Right renal pelvis (tissue), 4 donors: ENCODE measurements at places on chromosomes 16 and 17. TPM values are rescaled to one million over a fixed set of nuclear protein-coding genes. Genes with fewer than 3 reads are reported as not detected.

ZG16 gene
- not detected for polyA plus RNA-seq

- DNase-seq, result no peak
These were observed 204.7 kb downstream of the HS3ST3B1 start for GRCh38 chr17:14505606-14506005.

DNA sequence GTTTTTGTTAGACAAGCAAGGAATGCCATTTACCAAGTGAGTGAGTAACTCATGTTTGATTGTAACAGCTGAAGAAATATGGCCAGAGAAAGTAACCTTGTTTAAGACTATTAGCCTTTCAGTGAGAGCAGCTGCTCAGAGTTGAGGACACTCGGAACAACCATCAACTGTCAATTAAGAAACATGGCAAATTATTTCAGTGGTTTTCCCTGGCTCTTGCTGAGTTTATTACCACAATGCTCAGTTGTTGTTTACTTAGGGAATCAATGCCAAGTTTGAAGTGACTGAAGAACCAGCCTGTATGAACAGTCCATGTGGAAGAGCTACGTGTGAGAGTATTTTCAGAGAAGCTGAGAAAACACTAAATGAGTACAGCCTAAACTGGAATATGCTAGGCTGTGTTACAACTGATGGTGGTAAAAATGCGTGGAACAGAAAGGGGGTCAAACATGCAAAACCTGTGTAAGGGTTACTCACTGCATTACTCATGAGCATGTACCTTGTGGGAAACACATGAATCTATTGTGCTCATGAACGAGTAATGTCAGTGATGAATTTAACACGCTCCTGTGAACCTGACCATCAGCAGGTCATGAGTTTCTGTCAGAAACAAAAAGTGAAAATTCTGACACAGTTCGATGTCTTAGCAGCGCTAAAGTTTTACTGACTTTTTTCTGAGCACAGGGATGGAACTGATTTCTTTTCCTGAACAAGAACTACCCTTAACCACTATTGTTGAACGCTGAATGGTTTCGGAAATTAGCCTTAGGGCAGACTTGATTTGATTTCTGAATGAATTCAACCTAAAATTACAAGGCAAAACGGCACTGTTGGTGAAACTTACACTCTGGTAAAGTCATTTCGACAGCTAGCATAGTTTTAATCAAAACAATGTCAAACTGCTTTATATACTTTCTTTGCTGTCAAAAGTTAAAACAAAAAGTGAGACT, 33.5 kb downstream of the GNA13 start:
- DNase-seq, result no peak

- DNase-seq, result no peak
These were observed 177.5 kb downstream of the VPS53 start for GRCh38 chr17:537133-537532.

KRTAP9-1 gene
- not detected for polyA plus RNA-seq

DNA sequence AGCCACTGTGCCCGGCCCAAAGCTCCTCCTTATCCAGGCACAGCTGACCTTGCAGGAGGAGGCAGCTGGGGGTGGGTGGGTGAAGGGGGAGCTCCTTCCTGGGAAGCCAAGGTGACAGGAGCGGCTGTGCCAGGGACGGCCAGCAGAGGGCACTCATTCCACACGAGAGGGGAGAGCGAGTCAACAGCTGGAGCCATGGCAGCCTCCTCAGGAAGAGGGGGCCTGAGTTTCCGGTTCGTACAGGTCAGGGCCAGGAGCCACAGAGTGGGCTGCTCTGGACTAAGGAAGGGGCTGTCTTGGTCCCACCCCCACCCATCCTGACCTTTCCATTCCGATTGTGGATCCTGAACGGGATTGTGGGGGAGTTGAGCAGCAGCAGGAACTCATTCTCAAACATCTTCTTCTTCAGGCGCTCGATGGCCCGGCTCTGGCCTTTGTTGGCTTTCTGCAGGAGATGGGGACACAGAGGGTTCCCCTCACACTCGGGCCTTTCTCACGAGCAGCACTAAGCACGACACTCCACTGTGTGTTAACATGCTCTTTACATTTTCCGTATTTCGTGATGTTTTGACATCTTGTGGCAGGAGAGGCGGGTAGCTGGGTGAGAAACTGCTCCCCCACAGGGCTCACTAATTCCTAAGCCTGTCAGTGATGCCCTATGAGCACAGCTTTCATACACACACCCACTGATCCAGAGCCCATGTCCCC, 61.6 kb downstream of the TIMM22 start:
- DNase-seq, result no peak

DNA sequence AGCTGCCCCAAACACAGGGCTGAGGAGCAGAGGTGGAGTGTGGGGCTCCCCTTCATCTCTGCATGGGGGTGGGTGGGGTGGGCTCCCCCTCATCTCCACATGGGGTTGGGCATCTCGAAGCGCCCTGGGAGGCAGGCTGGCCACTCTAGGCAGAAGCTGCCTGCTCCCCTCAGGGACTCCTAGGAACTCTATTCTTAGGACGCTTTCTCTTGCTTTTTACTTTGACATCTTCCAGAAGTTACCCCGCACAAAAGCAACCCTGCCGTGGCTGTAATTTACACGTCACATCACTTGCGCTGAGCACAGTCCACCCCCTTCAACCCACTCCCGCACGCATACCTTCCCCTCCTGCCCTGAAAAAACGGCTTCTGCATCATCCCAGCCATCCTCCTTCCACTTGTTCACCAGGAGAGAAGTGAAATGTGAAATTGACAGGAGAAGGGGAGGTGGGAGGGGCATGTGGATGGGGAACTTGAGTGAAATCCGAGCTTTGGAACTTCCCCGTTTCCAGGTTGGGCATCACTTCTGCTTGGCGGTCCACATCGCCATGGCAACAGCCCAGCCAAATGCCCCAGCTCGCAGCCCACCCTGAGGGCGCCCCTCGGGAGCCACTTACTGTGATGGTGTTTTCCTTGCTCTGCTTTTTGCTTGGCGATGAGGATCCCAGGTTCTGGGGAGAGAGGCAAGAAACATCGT, 53.7 kb upstream of the RCVRN start:
- DNase-seq, result no peak

DNA sequence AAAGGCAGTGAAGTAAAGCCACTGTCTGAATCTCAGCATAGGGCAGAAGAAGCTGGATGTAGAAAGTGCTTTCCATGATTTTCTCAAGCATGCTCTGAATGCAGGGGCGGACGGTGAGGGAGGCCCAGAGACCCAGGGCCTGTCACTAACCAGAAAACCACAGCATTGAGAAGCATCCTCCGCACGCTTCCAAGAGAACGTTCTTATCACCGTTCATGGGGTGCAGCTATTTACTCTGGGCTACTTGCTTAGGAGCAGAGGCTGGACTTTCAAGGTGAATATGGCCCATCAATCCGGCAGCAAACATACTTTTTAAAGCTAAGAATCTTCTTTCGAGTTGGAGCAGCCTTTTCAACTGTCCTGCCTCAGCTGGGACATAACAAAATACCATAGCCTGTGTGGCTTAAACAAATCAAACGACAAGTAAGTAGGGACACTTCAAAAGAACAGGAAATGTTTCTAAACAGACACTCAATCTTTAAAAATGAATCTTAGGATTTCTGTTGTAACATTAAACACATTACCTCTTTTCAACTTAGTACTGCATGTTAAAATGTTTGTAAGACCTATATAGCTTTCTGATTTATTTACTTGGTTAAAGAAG, 46.5 kb upstream of the CDRT4 start:
- DNase-seq, result no peak

GRCh38 chr17:7557147-7557764, 1.3 kb upstream of the TNFSF13 start:
- no peak for DNase-seq

ZFPM1 gene
- 3.4 TPM for polyA plus RNA-seq

DNA sequence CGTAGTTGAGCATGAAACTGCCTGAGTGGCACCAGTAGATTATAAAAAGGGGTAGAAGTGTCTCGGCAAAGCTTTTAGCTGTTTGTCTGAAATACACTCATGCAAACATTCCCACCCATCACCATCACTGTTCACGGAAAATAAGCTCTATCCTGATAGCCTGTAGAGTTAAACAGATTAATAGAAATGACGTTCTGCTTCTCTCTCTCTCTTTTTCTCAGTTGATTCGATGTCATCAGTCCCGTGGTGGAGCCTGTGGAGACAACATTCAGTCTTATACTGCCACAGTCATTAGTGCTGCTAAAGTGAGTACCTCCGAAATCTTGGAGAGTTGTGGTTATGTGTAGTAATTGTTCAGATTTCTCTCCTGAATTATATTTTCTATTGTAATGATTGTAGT, 224.7 kb downstream of the BCAS3 start:
- no peak for DNase-seq

DNA sequence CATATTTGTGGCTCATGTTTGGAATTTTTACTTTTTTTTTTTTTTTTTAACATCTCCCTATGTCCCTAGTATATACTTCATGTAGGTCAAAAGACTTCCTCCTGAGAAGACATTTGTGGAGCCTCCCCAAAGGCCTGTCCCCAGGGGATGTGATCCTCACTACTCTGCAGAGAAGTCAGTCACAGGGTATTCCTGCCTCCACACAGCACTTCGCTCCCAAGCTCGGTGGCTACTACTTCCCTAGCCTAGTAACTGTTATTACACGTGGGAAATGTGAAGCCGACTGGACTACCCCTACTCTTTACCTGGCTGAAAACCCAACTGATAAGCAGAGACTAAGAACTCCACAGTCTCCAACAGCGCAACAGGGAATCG, 116.8 kb downstream of the HIC1 start:
- DNase-seq, result no peak

MYL11 gene
- 1.4 TPM for polyA plus RNA-seq

DNA sequence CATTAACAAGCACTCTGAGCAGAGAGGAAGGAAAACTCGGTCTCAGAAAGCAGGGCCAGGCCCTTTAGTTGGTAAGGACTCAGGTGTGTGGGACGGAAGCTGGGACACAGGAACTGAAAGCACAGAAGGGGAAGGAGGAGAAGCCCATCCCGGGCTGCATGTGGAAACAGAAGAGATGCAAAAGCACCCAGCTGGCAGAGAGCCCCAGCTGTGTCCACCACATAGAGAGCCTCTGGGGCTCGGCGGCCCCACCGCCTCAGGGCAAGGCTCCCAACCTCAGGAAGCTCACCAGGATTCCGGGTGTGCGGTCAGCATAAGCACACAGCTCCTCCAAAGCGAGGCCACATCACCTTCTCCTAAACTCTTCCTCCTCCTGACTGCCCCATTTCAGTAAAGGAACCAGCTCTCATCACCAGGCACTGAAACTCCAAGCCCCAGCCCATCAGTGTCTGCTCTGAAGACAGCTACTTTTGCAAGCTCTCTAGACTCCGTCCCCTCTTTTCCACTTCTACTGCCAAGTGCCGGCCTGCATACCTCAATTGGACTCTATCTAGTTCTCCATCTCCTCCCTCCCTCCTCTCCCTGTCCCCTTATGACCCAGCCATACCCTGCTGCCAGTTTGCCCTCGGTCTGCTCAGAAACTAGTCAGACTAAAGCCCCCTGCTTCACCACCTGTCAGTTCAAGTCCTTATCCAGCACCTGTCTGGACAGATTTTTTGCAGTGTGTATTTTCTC, 6.0 kb downstream of the ST3GAL2 start:
- DNase-seq, result no peak

KRTAP3-2 gene
- not detected for polyA plus RNA-seq
